Activated T-cell treated with anti-CD3 and anti-CD28 coated beads for 48 hours (primary cell): ENCODE measurements at places on chromosomes 7 and 10.

- DNase-seq: no peak
Measured at GRCh38 chr7:87426160-87426559, 49.3 kb downstream of the ABCB4 start.

DNA sequence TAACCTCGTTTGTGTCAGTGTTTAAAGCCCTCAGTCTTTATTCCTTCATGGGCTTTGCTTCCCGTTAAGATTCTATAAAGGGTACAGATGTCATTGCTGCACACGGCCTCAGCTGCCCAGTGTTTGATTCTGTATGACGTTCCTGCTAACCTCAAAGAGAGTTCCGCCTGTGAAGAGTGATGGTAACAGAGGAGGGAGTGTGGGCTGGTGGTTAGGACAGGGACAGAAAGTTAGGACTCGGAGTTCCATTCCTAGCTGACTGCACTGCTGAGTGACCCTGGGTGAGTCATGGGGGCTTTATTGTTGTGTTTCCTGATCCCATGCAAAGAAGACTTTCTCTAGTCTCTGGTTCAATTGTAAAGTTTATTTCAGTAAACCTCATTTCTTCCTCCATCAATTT, 227.1 kb downstream of the DYNC1I1 start:
- DNase-seq: no peak

DNA sequence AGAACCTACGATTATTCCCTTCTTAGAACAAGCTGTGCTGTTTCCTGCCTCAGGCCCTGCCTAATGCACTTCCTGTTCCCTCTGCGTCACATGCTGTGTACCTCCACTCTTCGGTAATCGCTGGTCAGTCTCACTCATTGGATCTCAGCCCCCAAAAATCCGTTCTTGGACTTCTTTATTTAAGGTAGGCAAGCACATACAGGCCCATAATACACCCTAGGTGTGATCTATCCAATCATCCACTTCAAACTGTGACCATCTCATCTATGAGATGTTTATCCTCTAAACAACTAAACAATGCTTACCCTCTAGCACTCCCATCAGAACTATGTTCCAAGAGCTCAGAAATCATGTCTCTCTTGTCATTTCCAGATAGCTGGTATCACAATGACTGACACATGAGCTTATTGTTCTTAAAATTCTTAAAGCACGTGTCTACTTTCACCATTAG, 83.9 kb downstream of the CADPS2 start:
- no peak for DNase-seq

GRCh38 chr7:48292949-48293348, 121.7 kb downstream of the ABCA13 start:
- DNase-seq: no peak

DNA sequence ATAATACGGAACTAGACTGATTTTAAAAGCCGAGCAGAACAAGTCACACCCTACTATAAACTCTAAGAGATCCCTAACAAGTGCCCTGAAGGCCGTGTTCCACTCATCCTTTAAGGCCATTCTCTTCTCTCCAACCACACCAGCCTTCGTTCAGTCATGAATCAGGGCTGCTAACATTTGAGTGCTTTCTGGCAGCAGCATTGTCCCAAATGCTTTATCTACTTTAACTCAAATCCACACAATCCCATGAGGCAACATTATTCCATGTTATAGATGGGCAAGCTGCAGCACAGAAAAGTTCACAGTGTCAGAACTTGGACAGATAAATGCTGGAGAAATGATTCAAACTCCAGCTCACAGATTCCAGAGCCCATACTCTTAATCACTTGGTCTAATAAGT, 73.5 kb downstream of the MALSU1 start:
- no peak for DNase-seq

DNA sequence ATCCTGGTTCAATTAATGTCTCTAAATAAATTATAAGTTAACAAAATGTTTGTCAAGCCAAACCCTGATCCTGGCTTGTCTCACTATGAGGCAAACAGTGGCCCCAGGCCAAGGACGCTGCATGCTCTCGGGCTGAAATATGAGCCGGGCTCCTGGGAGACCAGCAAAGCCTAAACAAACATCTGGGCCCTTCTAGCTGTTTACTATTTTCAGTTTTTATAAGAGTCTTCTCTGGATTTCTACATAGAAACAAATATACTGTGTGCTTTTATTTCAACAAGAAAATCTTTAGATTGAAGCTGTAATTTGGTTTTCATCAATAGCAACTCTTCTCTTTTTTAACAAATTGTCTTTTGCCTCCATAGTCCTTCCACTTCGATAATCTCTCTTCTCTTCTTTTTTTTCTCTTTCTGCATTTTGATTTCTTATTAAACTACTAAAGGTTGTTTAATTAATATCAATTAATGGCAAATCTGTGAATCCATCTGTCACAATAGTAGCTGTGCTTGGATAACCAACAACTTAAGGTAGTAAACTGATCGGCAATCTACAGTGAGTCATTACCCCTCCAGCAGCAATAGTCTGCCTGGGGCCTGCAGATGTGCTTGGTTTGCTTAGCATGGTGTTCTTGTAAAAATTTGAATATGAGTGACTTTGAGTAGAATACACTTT, 83.3 kb upstream of the DNAJC1 start:
- no peak for DNase-seq

GRCh38 chr7:142873281-142873784, 12.2 kb downstream of the TRPV6 start:
- DNase-seq: peak; percentile 42

- DNase-seq: no peak
Measured at GRCh38 chr10:32982911-32983909, 25.2 kb upstream of the ITGB1 start.

DNA sequence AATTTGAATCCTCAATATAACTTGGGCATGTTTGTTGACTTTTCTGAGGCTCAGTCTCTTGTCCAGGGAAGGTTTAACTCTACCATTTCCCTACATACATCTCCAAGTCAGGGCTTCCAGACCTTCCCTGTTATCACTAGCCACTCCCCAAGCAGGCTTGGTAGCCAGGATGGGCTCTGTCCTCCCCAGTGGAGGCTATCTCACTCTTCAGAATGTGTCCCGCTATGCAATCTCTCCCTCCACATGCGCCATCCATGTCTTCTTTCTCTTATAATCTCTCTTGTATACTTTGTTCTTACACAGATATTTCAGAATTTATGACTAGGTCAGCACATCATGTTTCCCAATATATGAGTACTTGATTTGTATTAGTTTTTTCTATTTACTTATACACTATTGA, 310.4 kb downstream of the HGF start:
- no peak for DNase-seq

DNA sequence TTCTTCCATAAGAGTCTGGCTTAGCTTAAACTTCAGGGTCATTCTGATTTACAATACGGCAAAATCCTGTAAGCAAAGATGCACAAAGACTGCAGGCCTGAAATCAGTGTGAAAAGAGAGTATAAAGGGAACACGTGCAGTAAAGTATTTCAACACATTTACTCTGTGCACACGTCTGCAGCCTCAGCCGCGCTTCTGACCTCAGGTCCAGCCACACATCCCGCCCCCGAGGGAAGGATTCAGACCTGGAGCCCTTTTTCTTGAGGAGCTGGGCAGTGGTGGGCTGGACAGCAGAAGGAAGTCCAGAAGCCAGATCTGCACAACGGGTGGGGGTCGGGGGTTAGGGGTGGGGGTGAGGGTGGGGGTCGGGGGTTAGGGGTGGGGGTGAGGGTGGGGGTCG, 58.9 kb upstream of the FAM20C start:
- no peak for DNase-seq

GRCh38 chr7:74032191-74032490, 4.2 kb downstream of the ELN start:
- no peak for DNase-seq

- DNase-seq: no peak
Measured at GRCh38 chr7:16921151-16921550, 39.4 kb upstream of the AGR3 start.

- no peak for DNase-seq
Measured at GRCh38 chr7:145252031-145252430, 416.2 kb upstream of the TPK1 start.

DNA sequence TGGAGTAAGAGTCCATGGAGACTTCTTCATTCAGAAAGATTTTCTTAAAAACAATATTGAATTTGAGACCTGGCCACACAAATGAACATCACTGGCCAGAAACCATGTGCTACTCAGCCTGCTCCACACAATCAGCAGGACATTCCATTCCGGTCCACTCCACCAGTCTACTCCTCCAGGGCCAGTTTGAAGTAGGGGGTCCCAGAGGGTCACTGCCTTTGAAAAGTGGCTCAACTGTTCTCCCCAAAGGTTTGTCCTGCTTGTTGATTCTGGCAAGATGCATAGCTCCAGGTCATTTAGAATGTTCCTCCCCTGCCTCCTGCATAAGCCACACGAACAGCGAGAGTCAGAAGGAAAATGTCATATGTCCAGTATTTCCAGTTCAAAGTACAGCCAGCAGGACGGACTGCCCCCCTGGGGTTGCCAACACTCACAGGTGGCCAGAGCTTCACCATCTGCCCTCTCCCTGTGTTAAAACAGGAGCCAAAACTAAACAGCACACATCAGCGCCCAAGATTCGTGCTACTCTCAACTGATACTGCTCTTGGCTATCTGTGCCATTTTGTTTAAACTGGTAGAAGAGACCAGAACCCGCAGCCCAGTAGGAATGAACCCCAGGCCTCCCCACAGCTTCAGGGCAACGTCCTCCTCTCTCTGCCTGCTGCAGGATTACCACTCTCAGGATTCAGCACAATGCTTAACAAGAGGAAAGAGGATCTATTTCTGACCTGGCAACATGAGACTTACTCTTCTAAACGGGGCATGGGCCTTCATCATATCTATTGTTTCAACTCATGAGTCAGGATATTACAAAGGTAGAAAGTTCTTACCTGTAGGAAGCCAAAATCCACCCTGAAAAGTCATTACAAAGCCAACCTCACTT, 11.3 kb downstream of the GRB10 start:
- no peak for DNase-seq

DNA sequence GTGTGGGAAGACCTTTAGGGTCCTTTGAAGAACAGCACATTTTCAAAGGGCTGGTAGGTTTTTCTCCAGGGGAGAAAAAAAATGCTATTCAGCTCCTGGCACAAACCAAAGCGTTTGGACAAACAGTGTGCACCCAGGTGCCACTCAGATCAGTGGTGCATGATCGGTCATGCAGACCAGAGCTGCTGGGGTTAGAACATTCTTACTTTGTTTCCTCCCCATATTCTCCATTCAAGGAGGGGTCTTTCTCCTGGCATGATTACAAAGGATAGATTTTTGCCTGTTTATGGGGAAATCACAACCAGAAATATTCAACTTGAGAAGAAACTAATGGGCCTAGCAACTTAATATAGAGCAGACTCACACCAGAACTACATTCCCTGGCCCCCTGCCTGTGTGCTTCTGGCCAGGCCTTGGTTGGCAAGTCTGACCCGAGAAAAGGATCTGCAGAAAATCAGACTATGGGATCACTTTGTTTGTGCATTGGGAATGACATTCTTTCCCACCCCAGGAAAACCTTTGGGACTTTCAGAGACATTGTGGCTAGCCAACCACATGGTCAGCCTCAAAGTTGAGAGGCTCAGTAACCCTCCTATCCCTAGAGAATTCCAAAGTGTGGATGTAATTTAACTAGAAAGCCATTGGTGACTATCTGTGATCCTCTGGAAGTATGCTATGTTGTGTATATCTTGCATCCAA, 82.3 kb upstream of the FGL2 start:
- no peak for DNase-seq
